ENCODE measurements at places on chromosomes 5 and 9.

DNA sequence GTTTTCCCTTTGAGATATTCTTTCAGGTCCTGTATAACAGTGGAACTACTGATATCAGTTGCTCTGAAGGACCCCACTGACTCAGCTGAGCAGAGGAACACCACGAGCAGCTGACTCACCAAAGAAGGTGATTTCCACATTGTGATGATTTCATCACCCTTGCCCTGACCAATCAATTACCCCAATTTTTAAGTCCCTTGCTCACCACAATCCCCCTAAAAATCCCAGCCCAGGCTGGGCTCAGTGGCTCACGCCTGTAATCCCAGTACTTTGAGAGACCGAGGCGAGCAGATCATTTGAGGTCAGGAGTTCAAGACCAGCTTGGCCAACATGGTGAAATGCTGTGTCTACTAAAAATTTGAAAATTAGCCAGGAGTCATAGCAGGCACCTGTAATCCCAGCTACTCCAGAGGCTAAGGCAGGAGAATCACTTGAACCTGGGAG lies 125.3 kb upstream of the ABCA1 start:
- peak; percentile 92 for DNase-seq

GRCh38 chr5:76477061-76477460 lies 74.0 kb downstream of the IQGAP2 start:
- DNase-seq, result no peak

DNA sequence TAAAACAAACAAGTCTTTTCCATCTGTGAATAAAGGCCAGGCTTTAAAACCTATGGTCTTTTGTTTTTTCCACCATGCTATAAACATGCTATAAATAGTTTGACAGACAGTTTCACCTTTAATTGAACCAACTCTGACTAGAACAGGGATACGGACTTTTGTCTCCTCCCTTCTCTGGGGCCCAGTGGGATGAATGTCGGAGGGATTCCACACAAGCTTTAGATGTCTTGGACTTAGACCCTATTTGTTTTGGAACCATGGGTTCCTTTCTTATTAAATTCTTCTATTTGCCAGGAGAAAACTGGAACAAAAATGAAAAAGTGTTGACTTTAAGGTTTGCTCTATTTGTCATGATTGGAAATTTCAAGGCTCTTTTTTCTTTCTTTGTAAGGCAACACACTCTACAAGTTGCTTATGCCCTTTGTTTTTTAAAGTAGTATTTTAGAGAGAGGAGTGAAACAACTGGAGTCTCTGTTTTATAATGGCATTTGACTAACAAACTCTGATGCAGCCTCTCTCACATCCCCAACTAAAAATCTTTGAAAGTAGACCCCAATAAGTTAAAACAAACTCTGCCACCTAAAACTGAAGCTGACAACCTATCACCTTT lies 145.3 kb downstream of the MLLT3 start:
- DNase-seq, result peak; percentile 41

DNA sequence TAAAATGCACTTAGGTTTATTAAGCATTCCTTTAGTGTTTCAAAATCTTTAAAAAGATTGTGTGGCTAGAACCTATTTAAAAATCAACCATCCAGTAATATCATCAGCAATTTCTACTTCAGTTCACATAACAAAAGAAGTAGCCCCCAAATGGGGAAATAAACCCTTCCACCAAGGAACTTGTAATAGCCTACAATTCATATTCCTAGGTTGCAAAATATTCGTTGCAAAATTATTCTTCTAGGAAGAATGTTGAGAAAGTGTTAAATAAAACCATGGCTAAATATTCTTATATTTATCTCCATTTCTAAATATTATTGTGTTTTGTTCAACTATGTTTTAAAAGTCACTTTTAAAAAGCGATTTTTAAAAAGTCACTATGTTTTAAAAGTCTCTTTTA lies 177.9 kb upstream of the PRLR start:
- DNase-seq, result no peak

DNA sequence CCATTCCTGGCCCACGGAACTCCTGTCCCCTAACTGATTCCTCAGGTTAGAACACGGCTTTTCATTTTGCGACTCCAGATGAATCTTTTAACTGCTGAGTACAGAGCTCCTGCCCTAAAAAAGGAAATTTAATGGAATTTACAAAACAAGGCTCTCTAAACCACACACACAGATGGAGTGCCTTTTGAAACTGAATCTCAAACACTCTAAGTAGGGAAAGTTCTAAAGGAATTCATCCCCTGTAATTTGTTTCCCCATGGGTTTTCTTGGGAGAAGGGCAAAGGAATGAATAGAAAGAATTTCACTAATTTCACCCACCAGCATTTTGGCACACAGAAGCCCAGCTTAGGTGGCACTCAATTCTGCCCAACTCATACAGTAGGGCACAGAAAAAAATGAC lies 106.5 kb downstream of the THBS4 start:
- no peak for DNase-seq

DNA sequence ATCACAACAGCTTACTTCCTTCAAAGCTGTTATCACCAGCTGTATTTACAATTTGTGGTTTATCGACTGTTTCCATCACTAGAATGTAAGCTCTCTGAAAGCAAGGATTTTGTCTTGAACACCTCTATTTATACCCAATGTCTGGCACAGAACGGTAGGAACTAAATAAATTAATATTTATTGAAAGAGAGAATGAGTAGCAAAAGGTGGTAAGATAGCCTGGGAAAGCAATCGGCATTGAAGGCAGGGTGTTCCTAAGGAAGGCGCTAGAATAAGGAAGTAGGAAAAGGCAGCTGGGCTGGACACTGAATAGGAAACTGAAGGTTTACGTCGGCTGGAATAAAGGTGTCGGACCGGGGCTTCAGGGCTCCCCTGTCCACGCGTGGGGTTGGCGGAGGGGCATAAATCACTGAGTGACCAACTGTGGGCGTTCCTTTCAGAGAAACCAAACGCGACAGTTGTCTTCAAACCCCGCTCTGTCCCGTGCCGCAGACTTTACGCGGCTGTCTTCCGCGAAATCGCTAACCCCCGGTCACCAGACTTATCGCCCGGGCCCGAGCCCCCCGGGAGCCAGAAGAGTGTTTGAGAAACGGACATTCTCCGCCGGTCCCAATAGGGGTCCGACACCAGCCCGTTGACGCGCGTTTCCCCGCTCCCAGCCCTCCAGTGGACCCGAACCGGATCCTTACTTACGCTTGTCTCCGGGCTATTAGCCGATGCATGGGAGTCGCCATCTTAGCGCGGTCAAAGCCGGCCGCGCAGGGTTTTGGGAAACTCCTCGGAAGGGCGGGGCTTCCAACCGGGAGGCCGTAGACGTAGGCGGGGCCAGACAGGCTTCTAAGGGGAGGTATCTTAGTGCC lies at the start of gene ZCCHC10:
ZCCHC10 (minus strand) TSS at position 746 of the 860 bp plus-strand sequence; CDS start at position 734, 12 bp downstream.
- DNase-seq, result peak; percentile 83

- no peak for DNase-seq
Measured at GRCh38 chr5:64462391-64462790, 43.4 kb upstream of the RGS7BP start.

GRCh38 chr5:152083231-152083630 lies 158.6 kb upstream of the GLRA1 start:
- DNase-seq, result no peak

GRCh38 chr5:106408570-106408969 lies 1262.2 kb downstream of the EFNA5 start:
- no peak for DNase-seq

DNA sequence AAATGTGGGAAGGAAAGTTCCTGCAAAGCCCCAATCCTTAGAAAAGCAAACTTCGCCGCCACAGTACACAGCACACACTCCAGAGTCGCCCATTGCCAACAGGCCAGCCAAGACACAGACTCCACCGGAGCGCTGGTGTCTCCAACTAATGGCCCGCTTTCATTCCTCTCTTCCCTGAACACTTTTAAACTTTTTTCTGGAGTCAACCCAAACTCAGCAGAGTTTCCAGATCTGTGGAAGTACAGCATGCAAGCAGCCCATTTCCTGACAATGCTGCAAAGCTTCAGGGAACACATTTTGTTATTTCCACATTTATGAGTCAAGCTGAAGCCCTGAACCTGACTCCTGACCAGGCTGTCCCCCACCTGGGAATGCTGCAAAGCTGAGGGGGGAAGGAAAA lies 351.9 kb downstream of the NFIB start:
- no peak for DNase-seq

DNA sequence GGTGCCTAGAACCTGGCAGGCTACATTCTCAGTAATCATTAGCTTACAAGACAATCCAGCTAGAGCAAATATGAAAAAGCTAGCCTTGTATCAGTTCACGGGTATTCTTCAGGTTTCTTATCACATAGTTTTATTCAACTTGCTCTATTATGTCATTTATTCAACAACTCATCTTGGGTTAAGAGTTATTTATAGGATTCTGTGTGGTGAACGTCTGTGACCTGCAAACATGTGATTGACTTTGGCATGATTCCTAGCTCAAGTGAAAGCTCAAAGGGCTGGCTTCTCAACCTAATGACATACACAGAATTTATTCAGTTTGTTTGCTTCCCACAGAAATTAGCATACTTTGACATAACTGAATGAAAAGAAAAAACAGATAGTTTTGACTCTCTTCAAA lies 173.1 kb downstream of the PLPPR1 start:
- DNase-seq, result no peak

- no peak for DNase-seq
Measured at GRCh38 chr9:79924836-79925235, 353.1 kb downstream of the TLE4 start.

- no peak for DNase-seq
Measured at GRCh38 chr5:79859588-79859987, 131.5 kb downstream of the MTX3 start.

DNA sequence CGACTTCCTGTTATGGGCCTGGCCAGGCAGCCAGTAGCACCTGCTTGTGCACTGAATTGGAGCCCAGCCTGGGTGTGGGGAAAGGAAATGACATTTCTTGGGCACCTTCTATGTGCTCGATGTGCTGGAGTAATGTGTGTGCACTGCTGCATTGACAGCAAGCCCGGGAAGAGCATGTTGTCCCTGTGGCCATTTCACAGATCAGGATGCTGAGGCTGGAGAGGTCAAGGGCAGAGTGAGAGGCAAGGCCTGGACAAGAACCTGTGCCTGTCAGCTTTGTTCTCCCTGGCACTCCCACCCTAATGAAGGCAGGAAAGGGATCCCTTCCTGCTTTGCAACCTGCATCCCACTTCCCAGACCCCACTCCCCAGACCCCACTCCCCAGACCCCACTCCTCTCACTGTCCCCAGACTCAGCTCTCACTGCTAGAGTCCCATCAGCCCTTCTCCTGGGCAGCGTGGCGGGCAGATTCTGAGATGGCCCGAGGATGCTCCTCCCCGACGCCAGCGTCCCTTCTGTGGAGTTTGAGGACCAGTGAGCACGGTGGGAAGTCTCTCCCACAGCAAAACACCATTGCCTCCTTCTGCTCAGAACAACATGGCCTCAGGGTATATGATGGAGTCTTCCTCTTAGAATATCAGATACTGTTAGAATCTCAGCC lies 49.6 kb downstream of the BARX1 start:
- DNase-seq, result no peak
